ENCODE measurements at places on chromosomes 12 and 14. TPM values are rescaled to one million over a fixed set of nuclear protein-coding genes. Genes with fewer than 3 reads are reported as not detected.

DNA sequence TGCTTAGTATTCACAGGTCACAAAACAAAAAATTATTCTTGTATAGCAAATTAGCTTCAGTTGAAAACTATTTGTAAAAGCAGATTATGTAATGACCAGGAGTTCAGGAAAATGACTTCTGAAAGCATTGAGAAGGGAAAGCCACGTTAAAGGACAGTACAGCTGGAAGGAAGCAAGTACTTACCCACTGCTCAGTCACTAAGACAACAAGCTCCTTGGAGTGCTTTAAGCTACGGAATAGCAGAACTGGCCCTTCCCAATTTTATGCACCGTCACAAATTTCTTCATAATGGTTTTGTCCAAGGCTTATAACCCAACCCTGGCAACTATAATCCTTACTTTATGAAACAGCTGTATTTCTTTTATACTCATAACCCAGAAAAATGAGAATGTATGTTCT, 13.0 kb upstream of the SNAPC1 start:
- H3K27me3 ChIP-seq = no peaks in the 10 kb centered on the region
- no peak overlapping the region for H3K4me3 ChIP-seq
- 0 out of 2 replicates have a peak, but pooled peaks cover 2% of the 10 kb centered on the region for H3K4me1 ChIP-seq

DNA sequence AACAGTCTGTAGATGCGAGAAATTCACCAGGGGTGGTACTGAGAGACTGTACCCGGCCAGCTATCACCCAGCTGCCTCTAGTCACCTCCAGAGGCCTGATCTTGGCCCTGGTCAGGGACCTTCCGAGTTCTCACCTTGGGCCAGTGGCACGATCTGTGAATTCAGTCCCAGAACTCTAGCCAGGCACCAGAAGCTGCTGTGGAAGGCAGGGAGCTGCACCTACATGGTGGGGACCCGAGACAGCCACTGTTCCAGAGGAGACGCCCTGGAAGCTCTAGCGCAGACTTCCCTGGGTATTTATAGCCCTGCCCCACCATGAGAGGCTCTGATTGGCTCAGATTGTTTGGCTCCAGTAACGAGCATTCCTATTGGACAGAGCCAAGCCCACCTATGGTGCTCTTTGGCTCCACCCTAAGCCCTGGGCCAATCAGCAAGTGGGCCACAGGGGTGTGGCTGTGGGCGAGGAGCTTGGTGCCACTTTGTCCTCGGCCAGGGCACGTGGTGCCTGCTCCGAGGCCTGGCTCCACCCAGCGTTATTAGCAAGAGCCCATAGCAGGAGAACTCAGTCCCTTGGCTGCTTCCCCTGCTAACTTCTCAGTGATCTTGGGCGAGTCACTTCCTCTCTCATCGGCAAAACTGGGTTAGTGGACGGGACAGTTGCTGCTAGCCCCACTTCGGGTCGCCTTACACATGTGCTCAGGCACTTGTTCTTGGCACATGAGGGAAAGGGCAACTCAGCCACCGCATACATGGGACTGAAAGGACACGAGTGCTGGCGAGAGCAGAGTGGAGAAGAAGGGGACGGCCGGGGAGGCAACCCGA, 89.0 kb upstream of the BCL11B start:
- H3K36me3 ChIP-seq = no peaks in the 10 kb centered on the region
- H3K27ac ChIP-seq = no peak overlapping the region
- DNase-seq = no peak
- H3K27me3 ChIP-seq = no peaks in the 10 kb centered on the region
- H3K4me1 ChIP-seq = no peaks in the 10 kb centered on the region
- H3K4me3 ChIP-seq = no peak overlapping the region

DNA sequence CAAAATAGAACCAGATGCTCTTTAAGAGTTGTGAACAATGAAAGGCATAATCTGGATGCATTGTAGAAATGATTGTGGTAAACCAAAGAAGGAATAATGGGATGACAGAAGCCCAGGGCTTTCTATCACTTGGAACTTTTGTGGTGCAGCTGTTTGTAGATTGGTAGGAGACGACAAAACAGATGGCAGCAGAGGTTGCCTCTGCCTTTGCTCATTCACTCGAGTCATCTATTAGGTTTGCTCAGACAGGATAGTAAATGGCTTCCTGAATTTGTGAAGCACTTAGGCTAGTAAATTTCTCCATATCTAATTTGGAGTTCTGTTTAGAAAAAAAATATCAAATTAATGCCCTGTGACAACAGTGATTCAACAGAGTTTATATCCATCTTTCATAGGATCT, 78.4 kb downstream of the FGD4 start:
- no peak overlapping the region for H3K4me3 ChIP-seq
- no peaks in the 10 kb centered on the region for H3K27me3 ChIP-seq
- no peak overlapping the region for H3K27ac ChIP-seq
- no peaks in the 10 kb centered on the region for H3K4me1 ChIP-seq

DNA sequence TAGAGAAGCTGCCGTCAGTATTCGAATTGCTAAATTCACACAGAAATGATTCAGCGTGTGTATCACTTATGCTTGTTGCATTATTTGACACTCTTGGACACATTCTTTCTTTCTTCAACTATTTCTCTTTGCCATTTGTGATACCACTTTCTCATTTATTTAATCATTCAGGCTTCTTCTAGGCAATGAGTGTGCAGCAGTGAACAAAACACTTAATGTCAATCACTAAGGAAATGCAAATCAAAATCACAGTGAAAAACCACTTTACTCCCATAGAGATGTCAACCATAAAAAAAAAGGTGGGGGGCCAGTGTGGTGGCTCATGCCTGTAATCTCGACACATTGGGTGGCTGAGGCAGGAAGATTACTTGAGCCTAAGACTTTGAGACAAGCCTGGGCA, 214.6 kb downstream of the FLRT2 start:
- no peaks in the 10 kb centered on the region for H3K36me3 ChIP-seq
- no peak overlapping the region for H3K27ac ChIP-seq
- H3K4me3 ChIP-seq = no peak overlapping the region
- no peaks in the 10 kb centered on the region for H3K4me1 ChIP-seq
- no peaks in the 10 kb centered on the region for H3K27me3 ChIP-seq

DNA sequence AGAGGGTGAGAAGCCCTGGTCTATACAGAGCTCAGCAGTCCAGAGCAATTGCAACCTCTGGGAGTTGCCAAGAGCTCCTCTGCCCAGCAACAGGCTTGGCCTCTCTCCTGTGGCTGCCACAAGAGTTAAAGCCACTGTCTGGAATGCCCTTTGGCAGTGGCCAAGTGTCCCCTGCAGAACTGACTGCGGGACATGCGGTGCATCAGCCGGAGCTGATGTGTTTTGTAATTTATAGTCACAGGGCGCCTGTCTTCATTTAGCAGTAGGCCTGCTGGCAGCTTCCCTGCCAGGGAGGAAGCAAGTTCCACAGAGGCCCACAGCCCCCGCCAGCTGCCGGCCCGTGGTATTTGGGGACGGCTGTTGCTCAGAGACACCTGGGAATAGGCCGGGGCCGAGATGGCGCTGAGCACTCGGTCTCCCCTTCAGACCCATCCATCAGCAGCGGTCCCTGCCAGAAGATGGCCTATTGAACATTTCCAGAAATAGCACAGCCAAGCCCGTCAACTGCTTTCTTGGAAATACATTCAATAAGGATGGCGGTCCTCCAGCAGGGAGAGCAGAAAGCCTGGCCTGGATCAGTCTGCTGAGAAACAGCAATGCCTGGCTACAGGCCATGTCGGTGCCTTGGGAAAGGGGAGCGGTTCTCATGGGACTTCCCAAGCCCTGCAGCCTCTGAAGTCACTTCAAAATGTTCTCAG, 217.4 kb downstream of the CRADD start:
- no peaks in the 10 kb centered on the region for H3K27me3 ChIP-seq
- no peaks in the 10 kb centered on the region for H3K4me1 ChIP-seq
- no peaks in the 10 kb centered on the region for H3K36me3 ChIP-seq
- no peak overlapping the region for H3K4me3 ChIP-seq

Gene RIMKLB
- 80.2 TPM for total RNA-seq

DNA sequence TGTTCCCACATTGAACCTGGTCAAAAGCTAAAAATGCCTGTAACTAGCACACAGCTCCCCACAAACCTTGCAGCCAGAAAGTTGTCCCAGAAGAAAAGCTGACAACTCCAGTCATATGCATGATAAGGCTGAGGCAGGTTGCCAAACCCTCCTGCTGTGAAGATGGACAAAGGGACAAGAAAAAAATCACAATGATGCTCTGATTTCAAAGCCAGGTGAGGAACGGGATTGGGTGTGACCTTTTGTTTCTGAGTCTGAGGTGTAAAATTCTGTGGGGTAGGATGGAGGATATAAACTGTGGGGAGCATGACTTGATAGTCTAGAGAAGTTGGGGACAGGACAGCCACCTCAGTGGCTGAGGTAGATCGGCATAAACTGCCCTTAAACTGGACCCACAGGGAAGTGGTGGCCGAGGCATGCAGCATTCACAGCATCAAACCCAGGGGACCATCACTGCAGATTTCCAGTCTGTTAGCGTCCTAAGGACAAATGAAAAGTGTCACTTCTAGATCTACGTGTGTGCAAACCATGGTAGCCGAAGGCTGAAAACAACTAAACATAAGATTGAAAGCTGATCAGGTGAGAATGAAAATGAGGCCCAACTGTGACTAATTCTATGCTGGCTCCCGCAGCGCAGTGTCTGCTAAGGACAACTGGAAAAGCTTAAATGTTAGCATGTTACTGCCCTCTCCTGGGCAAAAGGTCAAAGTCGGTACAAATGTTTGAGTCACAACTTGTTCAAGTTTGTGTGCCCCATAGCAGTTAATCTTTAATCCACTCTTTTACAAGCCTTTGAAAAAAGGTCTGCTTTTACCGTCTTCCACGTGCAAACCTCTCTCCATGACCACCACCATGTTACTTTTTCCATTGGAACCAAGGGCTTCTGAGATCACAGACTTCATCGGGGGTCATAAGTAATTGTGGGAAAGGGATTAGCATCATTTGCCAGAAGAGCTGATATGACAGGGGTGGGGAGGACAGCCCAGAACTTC, 39.8 kb downstream of the GRIN2B start:
- DNase-seq = peak; percentile 80
- no peaks in the 10 kb centered on the region for H3K27me3 ChIP-seq
- no peaks in the 10 kb centered on the region for H3K36me3 ChIP-seq
- H3K27ac ChIP-seq = no peak overlapping the region

- peaks cover 12% of the 10 kb centered on the region for H3K27me3 ChIP-seq
- H3K4me1 ChIP-seq = peaks cover 9% of the 10 kb centered on the region
- peak overlapping the region; percentile 66 for H3K4me3 ChIP-seq
- H3K36me3 ChIP-seq = no peaks in the 10 kb centered on the region
Observed at GRCh38 chr12:49961993-49962764, 507 bp downstream of the AQP5 start.

DNA sequence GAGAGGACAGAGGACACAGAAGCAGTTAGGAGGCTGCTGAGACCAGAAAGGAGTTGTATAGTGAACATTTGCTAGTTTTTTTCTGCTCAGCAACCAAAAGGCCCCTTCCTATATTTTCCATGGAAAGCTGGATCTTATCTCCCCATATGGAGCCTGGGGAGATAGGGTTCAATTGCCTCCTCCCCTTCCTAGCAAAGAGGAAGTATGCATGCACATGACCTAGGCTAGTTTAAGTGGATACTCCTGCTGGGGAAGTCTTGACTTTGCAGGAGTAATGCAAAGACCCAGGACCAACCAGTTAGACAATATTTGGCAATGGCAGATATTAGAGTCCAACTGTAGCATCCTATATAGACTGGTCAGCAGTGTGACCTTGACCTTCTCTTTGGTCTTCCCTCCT, 15.1 kb downstream of the CHD8 start:
- no peak overlapping the region for H3K4me3 ChIP-seq
- H3K4me1 ChIP-seq = no peaks in the 10 kb centered on the region
- H3K27me3 ChIP-seq = no peaks in the 10 kb centered on the region
- H3K27ac ChIP-seq = peak overlapping the region; percentile 43
- no peak for DNase-seq

Gene PRKCH
- total RNA-seq = 5.2 TPM

GRCh38 chr12:50105913-50106450, 2.2 kb downstream of the GPD1 start:
- H3K27ac ChIP-seq = no peak overlapping the region
- peaks cover 10% of the 10 kb centered on the region for H3K4me1 ChIP-seq
- DNase-seq = no peak
- peaks cover 7% of the 10 kb centered on the region for H3K36me3 ChIP-seq
- no peaks in the 10 kb centered on the region for H3K27me3 ChIP-seq

Gene CD69
- total RNA-seq = not detected

DNA sequence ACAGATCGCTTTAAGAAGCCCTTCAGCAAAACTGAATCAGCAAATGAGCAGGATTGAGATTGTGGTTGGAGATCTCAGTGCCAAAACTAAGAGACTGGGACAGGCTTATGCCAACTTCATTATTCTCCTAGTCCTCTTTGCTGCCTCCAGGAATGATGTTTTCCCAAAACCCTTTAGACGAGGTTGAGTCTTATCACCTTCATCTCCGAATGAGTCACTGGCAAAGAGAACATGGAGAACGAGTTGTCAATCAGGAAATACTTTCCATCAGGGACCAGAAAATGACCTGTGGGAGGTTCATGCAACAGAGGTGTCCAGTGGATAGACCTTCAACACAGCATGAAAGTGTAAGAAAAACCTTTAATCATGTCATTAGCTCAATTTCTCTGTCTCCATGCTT, 461.5 kb downstream of the RMST start:
- no peak for DNase-seq
- H3K27me3 ChIP-seq = no peaks in the 10 kb centered on the region
- no peak overlapping the region for H3K27ac ChIP-seq
- no peaks in the 10 kb centered on the region for H3K36me3 ChIP-seq

- H3K4me3 ChIP-seq = no peak overlapping the region
- no peaks in the 10 kb centered on the region for H3K4me1 ChIP-seq
- no peaks in the 10 kb centered on the region for H3K36me3 ChIP-seq
- no peak overlapping the region for H3K27ac ChIP-seq
- peaks cover 37% of the 10 kb centered on the region for H3K27me3 ChIP-seq
- DNase-seq = no peak
Observed at GRCh38 chr12:94152292-94153078, 4.1 kb downstream of the PLXNC1 start.

- H3K27me3 ChIP-seq = no peaks in the 10 kb centered on the region
- H3K36me3 ChIP-seq = no peaks in the 10 kb centered on the region
- H3K4me1 ChIP-seq = no peaks in the 10 kb centered on the region
- no peak overlapping the region for H3K4me3 ChIP-seq
Observed at GRCh38 chr12:123877968-123878367, 94.7 kb downstream of the CCDC92 start.

Gene IAPP
- total RNA-seq = not detected

Gene GPR132
- 0.20 TPM for total RNA-seq

Gene KRT78
- not detected for total RNA-seq

Gene CLEC2D
- total RNA-seq = 2.3 TPM

GRCh38 chr12:120474616-120474960, 5.0 kb upstream of the SRSF9 start:
- no peaks in the 10 kb centered on the region for H3K4me1 ChIP-seq
- DNase-seq = peak; percentile 43
- no peaks in the 10 kb centered on the region for H3K27me3 ChIP-seq
- no peaks in the 10 kb centered on the region for H3K36me3 ChIP-seq
- H3K4me3 ChIP-seq = no peak overlapping the region
- H3K27ac ChIP-seq = no peak overlapping the region

DNA sequence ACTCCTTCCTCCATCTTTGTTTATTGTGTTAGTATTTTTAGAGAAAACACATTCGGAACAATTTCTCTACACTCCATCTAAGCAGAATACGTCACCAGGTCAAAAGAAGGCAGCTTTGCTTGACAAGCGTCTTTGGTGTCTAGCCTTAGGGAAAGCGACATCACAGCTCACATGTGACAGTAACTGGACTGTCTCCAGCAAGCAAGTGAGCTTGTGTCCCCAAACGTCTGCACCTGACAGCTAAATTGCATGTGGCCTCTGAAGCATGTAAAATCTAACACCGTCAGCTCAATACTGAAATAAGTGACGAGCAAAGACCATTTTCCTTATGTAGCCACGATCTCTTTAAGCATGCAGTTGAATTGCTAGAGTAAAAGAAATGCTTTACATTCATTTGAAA, 509.8 kb downstream of the GLT1D1 start:
- H3K27ac ChIP-seq = no peak overlapping the region
- DNase-seq = no peak
- no peaks in the 10 kb centered on the region for H3K27me3 ChIP-seq
- no peaks in the 10 kb centered on the region for H3K36me3 ChIP-seq
- no peaks in the 10 kb centered on the region for H3K4me1 ChIP-seq
- H3K4me3 ChIP-seq = no peak overlapping the region

Gene GPRC5D
- total RNA-seq = not detected

All from H9 (cell line).